ENCODE measurements at places on chromosomes 5 and 9. TPM values are rescaled to one million over a fixed set of nuclear protein-coding genes. Genes with fewer than 3 reads are reported as not detected.

GRCh38 chr9:69297300-69297980 lies 27.6 kb upstream of the ENTREP1 start:
- DNase-seq = no peak

DNA sequence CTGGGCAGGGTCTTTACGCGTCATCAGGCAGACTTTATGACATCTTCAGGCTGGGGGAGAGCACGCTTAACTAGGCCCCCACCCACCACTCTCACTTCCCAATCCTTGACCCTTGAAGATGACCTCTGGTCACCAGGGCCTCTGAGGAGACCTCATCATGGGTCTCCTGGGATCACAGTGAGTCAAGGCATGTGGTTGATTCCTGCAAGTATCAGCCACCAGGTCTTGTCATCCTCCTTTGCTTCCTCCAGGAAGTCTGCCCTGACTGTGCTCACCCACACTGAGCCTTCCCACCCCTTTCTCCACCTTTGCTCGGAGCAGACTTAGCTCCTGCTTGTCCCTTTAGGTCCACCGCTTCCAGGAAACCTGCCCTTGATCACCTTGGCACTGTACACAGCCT lies 17.3 kb downstream of the ODF2 start:
- DNase-seq = no peak

DNA sequence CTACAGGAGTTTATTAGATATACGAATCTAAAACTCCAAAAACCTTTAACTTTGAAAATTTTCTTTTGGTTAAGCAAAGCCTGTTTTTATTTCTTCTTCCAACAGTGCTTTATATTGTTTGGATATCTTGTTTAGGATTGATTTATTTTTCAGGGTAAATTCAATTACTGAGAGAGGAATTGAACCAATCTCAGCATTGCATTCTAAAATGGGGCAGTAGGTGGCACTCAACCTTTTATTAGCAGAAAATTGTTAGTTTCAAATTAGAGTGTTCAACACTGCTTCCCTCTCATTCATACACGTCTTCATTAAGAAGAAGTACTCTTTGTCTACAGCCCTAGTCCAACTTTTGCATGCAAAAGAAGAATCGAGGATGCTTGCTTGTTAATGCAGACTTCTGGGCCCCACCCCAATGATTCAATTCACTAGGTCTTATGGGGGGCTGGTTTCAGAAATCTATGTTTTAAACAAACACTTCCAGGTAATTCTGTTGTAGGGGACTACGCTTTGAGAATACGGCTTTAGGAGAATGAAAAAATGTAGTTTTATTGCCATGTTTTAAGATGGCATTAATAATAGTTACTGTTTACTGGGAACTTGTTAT lies 26.6 kb downstream of the MRPL22 start:
- DNase-seq = peak; percentile 12

DNA sequence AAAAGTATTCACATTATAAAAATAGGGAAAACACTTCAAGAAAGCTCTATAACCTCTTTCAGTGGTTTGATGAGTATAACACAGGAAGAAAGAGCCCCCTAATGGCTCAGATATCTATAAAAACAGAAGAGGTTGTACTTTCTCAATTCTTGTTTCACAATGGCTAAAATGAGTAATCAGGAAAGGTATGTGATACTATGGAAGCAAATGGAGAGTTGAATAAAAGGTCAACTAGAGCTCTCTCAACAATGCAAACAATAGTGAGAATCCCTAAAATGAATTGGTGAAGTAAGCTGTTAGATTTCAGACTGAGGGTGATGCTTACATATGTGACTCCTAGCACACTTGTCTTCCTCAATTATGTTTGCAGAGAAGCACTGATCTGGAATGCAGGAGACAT lies 584.6 kb upstream of the CDH18 start:
- DNase-seq = no peak

DNA sequence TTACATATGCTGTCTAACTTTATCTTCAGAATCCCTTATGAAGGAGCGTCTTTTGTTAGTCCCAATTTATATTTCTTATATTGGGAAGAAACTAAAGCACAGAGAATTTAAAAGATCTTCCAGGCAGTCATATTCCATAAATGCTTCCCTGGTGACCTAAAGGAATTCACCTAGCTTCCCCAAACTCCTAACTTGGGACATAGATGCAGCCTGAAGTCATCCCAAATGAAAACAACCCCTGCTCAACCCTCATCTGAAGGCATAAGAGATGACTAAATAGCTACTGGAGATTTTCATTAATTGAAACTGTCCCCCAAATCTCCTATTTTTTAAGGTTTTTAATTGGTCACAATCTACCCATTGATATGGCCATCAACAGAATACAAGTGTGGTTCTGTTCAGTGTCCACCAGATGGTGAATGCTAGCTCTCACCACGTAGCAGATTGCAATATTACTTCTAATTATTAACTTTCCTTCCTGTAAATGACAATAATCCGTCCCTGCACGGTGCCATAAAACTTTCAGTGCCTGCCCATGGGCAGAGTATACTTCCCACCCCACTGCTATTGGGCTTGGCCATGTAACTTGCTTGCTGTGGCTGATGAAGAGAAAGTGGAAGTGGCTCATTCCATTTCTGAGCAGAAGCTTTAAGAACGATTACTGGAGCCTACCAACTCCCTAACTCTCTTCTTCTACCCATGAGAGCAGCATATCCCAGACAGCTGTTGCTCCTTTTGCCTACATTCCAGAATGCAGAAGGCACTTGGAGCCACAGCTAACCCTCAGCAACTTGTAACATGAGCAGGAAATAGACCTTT lies 18.7 kb downstream of the PRUNE2 start:
- DNase-seq = no peak

DNA sequence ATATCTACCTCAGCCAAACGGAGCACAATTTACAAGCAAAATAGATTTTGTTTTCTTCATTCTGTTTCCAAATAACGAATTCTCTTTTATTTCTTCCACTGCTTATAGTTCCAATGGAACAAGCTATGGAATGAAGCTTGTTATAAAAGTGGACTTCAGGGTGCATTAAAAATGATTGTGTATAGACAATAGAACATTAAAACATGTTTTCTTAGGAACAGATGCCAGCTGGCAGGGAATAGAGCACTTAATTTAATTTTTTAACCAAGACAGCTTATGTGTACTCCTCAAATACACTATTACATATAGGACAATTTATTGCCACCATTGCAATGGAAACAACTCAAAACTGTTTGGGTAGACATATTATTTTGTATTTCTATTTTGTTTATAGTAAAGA lies 860.1 kb upstream of the TYRP1 start:
- DNase-seq = no peak

- peak; percentile 94 for DNase-seq
These were observed 76.4 kb downstream of the EHMT1 start for GRCh38 chr9:137694962-137695875.

DNA sequence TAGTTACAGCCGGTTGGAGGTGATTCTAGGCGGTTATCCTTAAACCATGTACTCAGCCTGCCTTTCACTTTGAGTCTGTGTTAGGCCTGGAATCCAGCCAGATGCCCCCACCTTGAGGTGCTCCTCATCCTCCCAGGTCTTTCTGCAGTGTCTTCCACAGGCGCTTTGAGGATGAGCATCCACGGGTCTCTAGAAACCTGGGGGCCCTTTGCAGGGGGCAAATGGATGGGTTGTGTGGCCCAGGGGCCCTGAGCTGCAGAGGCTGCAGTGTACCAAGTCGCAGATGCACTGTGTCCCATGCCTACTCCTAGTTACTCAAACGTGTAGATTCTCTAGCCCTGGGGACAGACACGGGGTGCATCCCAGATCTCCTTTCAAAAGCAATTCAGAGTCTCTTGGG lies 242.1 kb upstream of the IRX1 start:
- DNase-seq = no peak

DNA sequence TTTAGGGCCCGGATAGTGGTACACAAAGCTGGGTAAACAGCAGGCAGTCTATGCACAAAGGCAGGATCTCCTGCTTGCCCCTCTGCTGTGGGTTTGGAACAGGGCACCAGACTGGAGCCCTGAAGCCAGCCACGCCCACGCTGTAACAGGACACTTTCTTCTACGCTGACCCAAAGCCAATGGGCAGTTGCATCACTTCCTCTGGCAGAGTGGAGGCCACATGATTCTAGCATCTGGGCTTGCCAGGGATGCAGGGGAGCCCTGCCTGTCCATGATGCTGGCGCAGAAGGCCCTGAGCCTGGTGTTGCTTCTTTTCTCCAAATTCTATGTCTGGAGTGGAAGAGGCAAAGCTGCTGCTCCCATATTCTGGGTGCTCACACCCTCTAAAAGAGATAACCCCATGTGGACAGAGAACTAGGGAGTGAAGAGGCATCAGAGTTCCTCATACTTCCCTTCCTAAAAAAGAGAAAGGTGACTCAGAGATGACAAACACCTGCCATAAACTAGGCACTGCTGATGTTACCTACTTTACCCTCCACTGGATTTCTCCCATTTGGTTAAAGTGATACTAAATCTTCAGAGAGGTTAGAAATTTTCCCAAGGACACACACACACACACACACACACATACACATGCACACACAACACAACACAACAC lies 260.3 kb upstream of the KLF4 start:
- peak; percentile 34 for DNase-seq

- DNase-seq = no peak
These were observed 114.3 kb upstream of the STARD4 start for GRCh38 chr5:111626473-111627148.

GRCh38 chr5:102545175-102545574 lies 46.4 kb upstream of the SLCO6A1 start:
- peak; percentile 12 for DNase-seq

GRCh38 chr5:22665801-22666200 lies 187.3 kb downstream of the CDH12 start:
- DNase-seq = no peak

- DNase-seq = no peak
These were observed 25.7 kb downstream of the FRMPD1 start for GRCh38 chr9:37676411-37676830.

GRCh38 chr5:134541736-134542376 lies 16.4 kb downstream of the JADE2 start:
- peak; percentile 82 for DNase-seq

DNA sequence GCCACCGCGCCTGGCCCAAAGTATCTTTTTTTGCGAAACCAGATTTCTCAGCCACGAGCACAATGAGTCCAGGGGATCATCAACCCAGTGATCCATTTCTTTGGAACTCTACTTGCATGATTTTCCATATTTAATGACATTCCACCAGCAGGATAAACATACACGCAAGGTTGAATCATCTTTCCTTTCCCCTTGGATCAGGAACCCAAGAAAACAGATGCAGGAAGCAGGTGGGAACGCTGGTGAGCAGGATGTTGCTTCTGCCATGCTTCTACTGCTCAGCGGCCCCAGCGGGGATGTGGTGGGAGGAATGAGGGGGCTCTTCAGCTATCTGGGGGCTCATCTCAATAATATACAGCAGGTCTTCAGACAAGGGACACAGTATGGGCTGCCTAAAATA lies 118.2 kb downstream of the SEC61B start:
- no peak for DNase-seq

DNA sequence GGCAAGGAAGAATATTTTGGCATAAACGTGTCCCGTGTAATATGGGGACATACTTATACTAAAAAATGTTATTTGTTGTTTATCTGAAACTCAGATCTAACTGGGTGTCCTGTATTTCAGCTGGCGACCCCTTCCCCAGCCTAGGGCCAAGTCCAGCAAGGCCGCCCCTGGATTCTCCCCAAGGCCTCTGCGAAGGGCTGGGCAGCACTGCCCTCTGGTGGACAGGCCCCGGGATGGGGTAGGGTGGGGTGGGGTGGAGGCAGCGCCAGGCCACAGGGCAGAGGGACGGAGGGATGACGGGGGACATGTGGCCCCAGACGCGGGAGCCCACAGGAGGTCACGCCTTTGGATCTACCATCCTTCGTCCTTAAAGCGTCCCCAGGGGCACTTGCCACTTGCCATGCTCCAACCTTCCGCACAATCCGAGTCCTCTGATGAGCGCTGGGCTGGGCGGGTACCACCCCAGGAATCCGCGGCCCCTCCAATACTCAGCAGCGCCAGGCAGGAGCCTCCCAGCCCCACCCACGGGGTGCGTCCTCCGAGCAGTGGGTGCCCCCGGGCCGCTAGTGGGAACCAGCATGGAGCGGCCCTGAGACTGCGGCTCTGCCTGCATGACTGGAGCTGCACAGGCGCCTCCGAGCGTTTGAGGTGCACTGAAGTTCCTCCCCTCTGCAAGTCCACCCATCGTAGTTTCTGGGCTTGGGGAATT lies 7.1 kb upstream of the AGPAT2 start:
- peak; percentile 99 for DNase-seq

DNA sequence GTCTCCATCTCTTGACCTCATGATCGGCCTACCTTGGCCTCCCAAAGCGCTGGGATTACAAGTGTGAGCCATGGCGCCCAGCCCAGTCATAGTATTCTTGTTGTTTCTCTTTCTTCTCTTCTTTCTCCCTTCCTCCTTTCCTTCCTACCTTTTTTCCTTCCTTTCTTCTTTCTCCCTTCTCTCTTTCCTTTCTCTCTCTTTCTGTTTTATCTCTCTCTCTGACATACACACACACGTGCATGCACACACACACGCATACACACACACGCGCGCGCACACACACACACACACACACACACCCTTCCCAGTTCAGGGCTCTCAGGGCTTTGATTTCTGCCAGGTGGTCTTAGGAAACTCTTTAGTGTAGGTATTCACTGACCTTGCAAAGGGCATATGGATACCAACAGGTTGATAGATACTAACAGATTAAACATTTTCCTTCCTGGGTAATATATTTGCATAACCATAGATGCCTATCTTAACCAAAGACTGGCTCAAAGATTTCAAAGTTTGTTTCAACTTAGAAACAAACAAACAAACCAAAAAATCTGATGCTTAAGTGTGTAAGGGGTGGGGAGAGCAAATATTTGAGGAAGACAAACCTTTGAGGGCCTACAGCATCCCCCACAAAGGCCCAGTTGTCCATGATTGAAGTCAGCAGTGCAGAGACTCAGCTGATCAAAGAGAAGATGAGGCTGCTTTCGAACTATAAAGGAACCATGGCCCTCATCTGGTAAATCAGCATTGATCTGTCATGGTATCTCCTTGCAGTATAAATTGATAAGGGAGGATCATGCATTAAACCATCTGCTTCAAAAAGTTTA lies 288.2 kb upstream of the SEMA6A start:
- no peak for DNase-seq

GRCh38 chr9:128499920-128500319 lies 4.6 kb upstream of the GLE1 start:
- DNase-seq = peak; percentile 8

GRCh38 chr9:127931092-127931881 lies 710 bp upstream of the PIP5KL1 start:
- DNase-seq = no peak

DNA sequence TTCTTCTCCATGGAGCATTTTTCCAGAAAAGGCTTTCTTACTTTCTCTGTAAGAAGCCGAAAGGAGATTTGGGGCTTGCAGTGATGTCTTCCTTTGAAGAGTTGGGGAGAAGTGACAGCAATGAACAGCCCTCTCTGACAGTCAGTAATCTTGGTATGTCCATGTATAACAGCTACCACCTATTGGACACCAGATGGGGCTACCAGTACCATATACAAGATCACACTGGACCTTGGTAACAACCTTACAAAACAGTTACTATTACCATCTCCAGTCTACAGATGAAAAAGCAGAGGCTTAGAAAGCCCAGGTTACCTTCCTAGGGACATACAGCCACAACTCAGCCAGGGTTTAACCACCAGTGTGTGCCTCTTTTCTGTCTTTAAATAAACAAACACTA lies 272.7 kb upstream of the TRPC7 start:
- no peak for DNase-seq

- DNase-seq = no peak
These were observed 23.0 kb downstream of the DNAJA1 start for GRCh38 chr9:33048054-33048465.

The NR2F1-AS1 gene
- total RNA-seq = 1.8 TPM

The PCDHA7 gene
- 0.28 TPM for total RNA-seq

The MYOT gene
- total RNA-seq = not detected

The ABITRAM gene
- 5.2 TPM for total RNA-seq

The SYNPO gene
- 0.63 TPM for total RNA-seq

The GPR150 gene
- not detected for total RNA-seq

The KCNV2 gene
- 1.4 TPM for total RNA-seq

The KIF20A gene
- total RNA-seq = 138 TPM

All from H7 (cell line).